ENCODE measurements at places on chromosomes 2 and 18.

- no peak for DNase-seq
These were observed 29.2 kb upstream of the MSH2 start for GRCh38 chr2:47373747-47374146.

- no peak for DNase-seq
These were observed 67.7 kb downstream of the MCFD2 start for GRCh38 chr2:46847726-46848412.

GRCh38 chr2:78383576-78383975, 641.9 kb upstream of the REG3G start:
- DNase-seq, result no peak

DNA sequence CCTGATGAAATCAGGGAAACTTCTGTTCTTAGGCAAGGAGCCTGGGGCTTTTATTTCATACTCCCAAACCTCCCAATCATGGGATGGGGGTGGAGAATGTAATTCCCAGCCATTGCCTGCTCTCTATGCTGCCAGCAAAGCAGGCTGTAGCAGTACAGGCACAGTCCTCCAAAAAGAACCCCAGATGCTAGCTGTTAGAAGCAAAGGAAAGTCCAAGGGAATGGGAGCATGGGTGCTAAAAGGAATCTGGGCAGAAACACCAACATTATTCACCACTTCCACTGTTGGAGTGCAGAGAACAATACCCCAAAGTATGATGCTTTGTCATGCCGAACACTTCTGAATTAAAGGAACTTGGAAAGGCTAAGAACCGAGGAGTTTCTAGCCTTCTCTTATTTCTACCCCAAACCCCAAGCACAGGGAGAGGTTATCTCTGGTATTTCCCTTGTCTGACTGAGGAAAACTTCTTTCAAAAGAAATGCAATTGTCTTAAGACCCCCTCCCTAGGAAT, 24.7 kb downstream of the MDH1 start:
- DNase-seq, result no peak

DNA sequence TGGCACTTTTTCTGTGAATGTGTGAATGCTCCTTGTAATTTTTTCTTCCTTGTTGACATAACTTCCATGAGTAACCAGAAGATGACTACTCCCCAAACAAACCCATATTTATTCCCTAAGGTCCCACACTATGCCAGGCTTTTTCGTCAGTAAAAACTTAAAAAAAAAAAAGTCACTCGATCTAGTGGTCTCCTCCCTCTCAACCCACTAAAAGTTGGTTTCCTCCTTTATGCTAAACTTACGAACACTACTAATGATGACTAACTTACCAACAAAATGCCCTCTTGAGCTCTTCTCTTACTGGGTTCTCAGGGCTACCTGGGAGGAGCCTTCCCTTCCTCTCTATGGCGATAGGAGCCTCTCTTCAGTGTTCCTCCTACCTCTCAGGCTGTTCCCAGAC, 18.2 kb downstream of the ACVR1 start:
- no peak for DNase-seq

DNA sequence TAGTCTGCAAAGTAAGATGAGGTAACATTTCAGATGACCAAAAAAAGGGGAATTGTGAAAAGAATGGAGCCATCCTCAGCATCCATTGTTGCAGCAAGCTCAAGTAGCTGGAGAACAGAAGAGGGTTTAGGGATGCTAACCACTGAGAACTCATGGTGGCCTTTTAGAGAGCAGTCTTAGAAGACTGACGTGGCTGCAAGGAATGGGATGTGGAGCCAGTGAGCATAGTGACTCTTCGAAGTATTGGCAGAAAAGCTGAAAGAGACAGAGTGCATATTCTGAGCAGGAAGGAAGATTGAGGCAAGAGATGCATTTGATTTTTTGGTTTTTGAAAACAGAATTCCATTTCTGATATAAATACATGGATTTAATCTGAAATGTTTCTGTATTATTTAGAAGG, 151.2 kb downstream of the UBE2E3 start:
- no peak for DNase-seq

DNA sequence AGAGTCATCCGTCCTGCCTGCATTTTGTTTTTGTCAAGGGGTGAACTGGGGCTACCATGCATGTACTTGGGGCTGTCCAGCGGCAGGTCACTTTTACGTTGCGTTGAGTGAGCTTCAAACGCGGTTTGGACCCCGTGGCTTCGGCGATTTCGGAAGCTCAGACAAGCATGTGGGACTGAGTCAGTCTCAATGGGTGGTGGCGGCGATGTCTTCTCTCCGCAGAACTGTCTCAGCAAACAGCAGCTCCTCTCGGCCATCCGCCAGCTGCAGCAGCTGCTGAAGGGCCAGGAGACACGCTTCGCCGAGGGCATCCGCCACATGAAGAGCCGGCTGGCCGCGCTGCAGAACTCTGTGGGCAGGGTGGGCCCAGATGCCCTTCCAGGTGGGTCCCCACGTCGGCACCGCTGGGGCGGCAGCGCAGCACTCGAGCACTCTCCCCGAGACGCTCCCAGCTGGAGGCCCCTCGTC, 21.3 kb downstream of the FBLN7 start:
- no peak for DNase-seq

DNA sequence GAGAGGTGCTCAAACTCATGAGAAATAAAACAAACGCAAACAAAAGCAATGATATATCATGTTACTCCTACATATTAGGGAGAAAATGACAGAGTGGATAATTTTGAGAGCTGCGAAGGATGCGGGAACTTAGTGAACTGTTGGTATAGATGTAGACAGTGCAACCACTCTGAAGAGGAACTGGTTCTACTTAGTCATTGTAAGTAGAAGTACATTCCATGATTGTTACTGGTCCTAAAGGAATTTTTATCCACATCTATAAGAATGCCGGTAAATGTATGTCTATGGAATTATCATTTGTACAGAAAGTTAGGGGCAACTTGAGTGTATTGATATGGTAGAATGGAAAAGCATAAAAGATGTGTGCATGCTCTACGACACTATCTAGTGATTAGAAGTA, 1238.4 kb downstream of the LRP1B start:
- DNase-seq, result no peak

DNA sequence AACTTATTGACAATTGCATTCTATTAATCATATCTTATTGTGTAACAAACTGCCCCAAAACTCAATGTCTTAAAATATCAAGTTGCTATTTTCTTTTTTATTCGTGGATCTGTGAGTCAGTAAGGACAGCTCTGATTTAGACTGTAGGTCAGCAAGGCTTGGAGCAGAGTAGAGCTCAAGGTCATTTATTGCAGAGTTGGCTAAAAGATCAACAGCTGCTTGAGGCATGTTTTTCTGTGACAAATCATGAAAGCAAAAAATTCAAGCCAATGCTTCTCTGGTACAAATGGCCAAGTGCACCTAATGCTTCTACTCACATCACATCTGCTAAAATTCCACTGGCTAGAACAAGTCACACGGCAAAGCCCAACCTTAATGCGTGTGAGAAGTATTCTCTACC, 497.7 kb upstream of the LRATD1 start:
- DNase-seq, result no peak

GRCh38 chr2:241399941-241400922, 44.1 kb downstream of the FARP2 start:
- DNase-seq, result no peak

- no peak for DNase-seq
These were observed 22.2 kb downstream of the SMIM21 start for GRCh38 chr18:75405351-75405750.

GRCh38 chr18:46393230-46393629, 263.8 kb downstream of the LOXHD1 start:
- no peak for DNase-seq

- no peak for DNase-seq
These were observed 1.4 kb downstream of the IL36RN start for GRCh38 chr2:113060396-113060795.

GRCh38 chr2:20443276-20443920, 3.5 kb upstream of the RHOB start:
- no peak for DNase-seq

DNA sequence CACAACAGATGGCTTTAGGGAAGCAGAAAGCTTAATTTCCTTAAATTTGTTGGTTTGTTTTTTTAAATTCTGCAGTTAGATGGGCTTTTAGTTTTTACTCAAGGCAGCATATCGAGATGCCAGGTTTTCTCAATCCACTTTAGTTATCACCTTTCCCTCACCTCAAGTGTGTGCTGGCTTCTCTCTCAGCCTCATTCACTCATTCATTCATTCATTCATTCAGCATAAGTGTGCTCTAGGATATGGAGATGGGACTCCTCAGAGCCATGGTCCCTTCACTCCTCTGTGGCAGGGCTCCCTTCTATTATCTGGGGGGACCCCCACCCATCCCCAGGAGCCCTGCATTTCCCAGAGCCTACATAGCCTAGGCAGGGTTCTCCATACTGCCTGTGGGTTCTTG, 19.0 kb downstream of the VIL1 start:
- DNase-seq, result no peak

- DNase-seq, result no peak
These were observed 1889.3 kb upstream of the CELF4 start for GRCh38 chr18:39454866-39455265.

DNA sequence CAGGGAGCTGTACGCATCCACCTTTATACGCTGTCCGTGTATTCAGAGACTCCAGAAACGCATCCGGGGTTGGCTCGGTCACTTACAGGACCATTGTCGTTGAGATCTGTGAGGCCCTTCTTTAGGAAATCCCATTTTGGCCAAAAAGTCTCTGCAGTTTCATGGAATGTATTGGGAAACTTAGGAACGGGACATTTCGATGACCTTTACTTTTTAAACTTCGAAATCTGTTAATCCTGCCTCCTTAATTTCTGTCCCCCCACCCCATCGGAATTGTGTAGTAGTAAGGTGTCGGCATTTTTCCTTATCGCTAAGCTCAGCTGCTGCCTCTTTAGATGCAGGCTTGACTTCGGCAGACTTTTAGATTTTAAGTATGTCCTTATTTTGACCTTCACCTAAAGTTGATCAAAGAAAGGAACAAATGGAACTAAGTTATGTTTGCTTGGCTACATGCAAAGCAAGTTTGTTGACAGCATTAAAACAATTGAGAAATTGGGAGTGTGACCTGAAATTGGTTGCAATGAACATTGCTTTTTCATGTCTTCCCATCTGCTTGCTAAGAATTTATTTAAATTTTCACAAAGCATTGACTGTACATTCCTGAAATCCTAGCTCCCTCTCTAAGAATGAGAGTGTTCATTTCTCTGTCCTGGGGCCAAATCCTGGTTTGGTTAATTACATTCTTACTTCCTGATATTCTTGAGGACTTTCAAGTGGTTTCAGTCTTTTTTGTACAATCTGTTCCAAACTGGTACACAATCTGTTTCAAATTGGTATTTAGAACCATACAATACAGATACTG, 884 bp upstream of the RAPH1 start:
- no peak for DNase-seq

- DNase-seq, result no peak
These were observed 42.7 kb upstream of the ODC1 start for GRCh38 chr2:10490806-10491291.

GRCh38 chr2:12737738-12738485, 21.2 kb downstream of the TRIB2 start:
- DNase-seq, result no peak

- DNase-seq, result no peak
These were observed 60.9 kb upstream of the MMADHC start for GRCh38 chr2:149648282-149649030.

GRCh38 chr2:11807156-11808015, 61.0 kb downstream of the LPIN1 start:
- DNase-seq, result no peak

GRCh38 chr18:35256947-35257346, 16.1 kb downstream of the ZNF397 start:
- no peak for DNase-seq

GRCh38 chr2:85994421-85994777, 105.6 kb upstream of the ST3GAL5 start:
- DNase-seq, result no peak

- DNase-seq, result no peak
These were observed 1646.8 kb upstream of the TMEFF2 start for GRCh38 chr2:193841384-193842150.

- no peak for DNase-seq
These were observed 16.5 kb upstream of the ME2 start for GRCh38 chr18:50862401-50862800.

- DNase-seq, result peak; percentile 40
These were observed 54.9 kb downstream of the EXOC6B start for GRCh38 chr2:72770879-72771461.

- DNase-seq, result no peak
These were observed 190.6 kb downstream of the TPGS2 start for GRCh38 chr18:36638224-36638623.

DNA sequence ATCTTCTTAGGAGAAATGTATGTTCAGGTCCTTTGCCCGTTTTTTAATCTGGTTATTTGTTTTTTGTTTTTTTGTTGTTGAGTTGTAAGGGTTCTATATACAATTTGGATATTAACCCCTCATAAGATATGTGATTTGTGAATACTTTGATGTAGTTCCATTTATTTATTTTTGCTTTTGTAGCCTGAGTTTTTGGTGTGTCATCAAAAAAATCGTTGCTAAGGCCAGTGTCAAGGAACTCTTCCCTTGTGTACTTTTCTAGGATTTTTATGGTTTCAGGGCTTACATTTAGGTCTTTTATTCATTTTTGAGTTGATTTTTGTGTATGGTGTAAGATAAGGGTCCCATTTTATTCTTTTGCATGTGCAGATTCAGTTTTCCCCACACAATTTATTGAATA, 372.6 kb downstream of the PLCL1 start:
- no peak for DNase-seq

GRCh38 chr2:129757915-129758783, 221.3 kb upstream of the RAB6C start:
- no peak for DNase-seq

DNA sequence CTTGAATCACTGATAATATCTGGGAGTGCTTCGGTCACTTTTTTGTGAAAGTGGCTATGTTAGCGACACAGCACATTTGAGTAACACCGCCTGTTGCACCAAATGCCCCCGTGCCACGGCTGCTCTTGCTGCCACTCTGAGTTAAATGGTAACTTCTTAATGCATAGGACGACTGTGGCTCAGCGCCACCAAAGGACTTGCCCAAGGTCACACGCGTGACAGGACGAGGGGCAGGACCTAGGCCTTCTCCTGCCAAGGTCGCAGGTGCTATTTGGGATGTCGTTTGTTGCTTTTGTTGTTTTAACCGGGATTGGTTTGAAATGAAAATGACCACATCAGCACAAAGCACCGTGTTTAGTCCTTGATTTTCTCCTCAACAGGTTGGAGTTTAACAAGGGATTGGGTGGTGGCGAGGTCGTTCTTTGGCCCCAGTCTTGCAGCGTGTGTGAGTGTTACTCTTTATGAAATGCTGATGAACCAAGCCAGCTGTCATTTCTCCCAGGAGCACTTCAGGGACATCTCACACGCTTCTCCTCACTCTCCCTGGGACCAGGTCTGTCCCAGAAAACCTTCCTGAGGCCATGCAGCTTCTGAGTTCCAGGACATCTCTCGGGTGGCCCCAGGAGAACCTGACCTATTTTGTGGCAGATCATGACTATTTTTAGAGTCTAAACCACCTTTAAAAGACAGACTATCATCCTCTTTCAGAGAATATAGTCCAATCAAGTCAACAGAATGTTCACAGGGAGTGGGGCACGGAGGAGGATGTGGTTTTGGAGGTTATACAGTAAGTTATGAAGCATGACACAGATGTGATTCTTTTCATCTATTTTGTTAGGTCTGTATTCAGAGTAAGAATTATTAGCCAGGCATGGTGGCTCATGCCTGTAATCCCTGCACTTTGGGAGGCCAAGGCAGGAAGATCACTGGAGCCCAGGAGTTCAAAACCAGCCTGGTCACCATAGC, 49.9 kb downstream of the MTCL1 start:
- peak; percentile 24 for DNase-seq
